ENCODE measurements at places on chromosomes 2 and 18.

DNA sequence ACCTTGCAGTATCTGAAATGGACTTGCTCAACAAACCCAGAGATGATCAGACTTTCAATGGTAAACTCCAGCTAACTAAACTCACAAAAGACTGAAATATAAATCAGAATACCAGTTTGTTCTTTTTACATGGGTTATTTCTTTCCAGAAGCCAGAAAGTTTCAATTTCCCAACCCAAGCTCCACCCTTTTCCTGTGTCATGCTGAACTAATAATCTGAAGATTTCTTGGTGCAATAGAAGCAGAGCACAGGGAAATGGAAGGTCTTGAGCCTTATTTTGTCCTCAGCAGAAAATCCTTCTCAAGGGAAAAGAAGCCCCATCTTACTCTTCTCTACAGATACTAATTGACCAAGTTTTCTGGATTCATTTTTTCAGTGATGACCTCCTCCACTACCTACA is 93.3 kb upstream of the PAPOLG start:
- no peak for DNase-seq

DNA sequence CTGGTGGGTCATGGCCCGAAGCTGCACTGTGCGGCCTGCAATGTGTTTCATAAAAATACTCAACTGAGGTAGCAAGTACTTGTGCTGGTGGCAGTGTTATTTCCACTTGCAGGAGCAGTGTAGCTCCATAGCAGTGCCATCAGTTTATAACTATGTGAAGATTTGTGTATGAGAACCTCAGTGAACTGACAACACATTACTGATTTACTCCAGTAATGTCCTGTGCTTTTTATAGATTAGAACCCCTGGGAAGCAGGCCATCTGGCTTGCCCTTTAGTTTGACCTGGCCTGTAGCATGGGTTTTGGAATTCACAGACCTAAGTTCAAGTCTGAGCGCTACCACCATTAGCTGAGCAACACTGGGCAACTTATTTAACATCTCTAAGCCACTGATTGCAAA is 99.7 kb upstream of the AQP4 start:
- no peak for DNase-seq

GRCh38 chr2:21757805-21758430 is 634.1 kb downstream of the TDRD15 start:
- no peak for DNase-seq

GRCh38 chr2:9800639-9800974 is 42.7 kb upstream of the TAF1B start:
- no peak for DNase-seq

All from stimulated activated naive B cell treated with anti-CD40 and anti-IgM and Interleukin-4, amounts not matched to agents 10 μg/mL and 1 μg/mL and 100 μg/mL, for 72 hours (primary cell).